ENCODE measurements at places on chromosomes 1 and 21.

- no peak for DNase-seq
Observed at GRCh38 chr1:100332331-100332730, 20.0 kb upstream of the CDC14A start.

- peak; percentile 80 for DNase-seq
Observed at GRCh38 chr1:152869808-152870419, 8.2 kb upstream of the SMCP start.

DNA sequence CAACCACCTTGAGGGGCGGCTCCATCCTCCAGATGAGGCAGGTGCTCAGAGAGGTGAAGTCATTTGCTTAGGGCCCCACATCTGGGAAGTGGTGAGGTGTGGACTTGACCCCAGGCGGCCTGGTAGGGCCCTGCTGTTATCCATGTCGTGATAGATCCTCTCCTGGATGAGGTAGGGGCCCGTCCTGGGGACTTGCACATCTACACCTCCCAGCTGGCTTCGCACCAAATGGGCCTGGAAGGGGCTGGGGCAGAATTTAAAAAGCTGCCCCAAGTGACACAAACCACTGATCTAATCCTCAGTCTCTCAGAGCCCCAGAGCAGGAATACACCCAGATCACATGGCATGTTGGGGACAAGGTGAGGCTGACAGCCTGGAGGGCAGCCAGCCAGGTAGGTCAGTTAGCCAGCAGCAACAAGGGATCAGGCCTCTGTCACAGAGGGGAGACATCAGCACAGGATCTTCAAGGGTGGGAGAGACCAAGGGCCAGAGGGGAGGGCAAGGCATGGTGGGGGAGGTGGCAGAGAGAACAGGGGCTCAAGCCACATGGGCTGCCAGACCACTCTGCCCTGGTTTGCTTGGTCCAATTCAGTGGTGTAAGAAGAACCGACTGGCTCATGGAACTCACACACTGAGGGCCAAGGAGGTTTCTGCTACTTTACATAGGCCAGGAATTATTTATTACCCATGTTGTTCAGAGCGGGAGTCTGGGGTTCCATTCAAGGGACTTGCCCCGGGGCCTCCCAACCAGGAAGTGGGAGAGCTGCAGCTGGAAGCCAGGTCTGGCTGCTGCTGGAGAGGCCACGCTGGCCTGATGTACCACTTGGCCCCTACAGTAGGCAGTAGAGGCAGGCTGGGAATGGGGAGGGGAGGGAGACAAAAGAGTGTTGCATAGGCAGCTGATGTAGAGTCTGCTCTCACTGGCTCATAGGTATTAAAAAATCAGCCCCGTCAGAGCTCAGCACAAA lies 12.1 kb downstream of the LRP8 start:
- DNase-seq, result no peak

DNA sequence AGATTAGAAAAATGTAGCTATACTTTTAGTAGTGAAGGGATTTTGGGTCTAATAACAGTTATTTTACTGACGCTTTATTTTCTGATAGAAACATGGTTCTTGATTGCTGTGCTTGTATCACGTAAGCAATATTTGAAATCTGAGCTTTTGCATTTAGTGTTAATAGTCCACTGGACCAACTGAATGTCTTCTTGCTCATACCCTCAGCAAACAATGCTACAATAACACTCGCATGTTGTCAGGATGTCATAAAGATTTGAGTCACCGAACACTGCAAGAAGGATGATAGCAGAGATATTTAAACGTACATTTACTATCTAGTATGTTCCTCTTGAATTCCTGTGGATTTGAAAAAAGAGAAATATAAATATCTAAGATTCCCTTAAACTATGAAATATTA lies 7.5 kb downstream of the DYRK1A start:
- DNase-seq, result no peak

DNA sequence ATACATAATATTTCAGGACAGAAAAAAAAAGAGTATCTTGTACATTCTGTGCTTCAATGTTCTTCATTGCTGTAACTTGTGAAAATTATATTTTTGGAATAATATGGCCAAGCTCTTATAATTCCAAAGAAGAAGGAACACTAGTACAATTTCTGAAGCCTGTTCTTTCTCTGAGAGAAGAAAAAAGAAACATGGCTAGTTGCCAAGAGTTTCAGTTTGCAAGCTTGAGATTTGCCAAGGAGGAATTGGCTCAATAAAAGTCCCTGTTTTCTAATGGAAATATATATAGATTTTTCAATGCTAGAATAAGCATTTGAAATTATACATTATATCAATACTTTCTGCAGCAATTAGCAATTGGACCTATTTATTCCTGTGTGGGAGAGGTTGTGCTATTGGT lies 285.2 kb upstream of the NEGR1 start:
- DNase-seq, result no peak

GRCh38 chr1:87044840-87045239 lies 130.4 kb downstream of the HS2ST1 start:
- no peak for DNase-seq

GRCh38 chr1:221045151-221045550 lies 165.9 kb downstream of the HLX start:
- no peak for DNase-seq

GRCh38 chr1:240909701-240910457 lies 297.9 kb upstream of the GREM2 start:
- no peak for DNase-seq

- no peak for DNase-seq
Observed at GRCh38 chr1:211647711-211648121, 27.7 kb downstream of the NEK2 start.

- DNase-seq, result no peak
Observed at GRCh38 chr21:46038341-46038829, 56.8 kb downstream of the COL6A1 start.

DNA sequence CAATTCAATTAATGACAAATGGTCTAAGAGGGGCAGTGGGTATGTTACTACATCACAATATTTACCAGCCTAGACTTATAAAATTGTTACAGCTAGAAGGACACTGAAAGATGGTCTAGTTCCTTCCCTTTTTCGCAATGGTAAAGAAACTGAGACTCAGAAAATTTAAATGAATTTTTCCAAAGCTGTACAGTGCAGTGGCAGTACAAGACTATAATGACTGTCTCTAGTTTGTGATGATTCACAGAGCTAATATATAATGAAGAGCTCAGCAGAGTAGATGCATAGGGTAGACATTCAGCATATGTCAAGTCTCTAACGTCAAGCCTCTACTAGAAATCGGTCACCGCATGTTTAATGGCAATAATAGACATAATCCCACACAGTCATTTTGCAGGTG lies 4.6 kb downstream of the PLPP3 start:
- no peak for DNase-seq

DNA sequence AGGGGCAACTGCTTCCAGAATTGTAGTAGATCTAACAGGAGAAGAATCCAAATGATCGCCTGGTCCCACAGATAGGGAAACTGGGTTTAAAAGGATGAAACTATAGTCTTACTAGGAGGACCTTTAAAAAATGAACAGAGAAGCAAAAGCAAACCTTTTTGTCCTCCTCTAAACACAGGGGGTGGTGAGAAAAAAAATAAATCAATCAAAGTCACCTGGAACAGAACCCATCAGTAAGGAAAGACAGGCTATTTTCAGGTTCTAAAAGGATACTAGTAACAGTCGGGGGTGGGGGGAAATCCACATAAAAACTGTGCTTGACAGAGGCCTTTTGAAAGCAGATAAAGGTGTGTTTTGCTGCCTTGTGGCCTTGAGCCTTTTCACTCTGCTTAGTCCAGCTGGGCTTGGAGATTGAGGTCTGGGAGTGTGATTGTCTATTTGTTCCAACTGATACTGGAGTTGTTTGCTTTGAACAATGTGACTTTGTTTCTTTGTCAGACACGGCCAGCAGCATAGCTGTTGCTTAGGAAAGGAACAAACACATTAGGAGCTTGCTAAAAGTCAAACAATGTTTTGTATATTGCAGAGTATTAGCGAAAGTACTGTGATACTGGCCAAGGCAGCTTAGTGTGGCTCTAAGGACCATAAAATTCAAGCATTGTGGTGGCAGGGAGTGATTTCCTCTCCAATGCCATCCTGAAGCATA lies 141.1 kb upstream of the IRF2BP2 start:
- no peak for DNase-seq

DNA sequence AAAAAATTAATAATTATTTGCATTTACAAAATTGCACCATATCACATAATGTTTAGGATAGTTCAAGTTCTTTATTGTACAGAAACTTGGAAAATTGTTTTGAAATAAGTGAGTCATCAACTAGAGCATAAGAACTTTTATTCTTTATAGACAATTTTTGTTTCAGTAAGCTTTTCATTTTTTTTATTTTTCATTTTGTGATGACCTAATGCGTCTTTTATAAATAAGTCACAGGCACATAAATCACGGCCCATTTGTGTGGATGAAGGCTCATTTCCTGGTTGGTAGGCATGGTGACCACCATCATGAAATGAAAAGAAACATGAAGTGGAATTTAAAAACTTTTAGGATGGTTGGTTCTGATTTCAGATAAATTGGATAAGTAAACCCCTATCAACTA lies 39.3 kb downstream of the SPAG17 start:
- DNase-seq, result no peak

- no peak for DNase-seq
Observed at GRCh38 chr1:186187601-186188000, 187.5 kb downstream of the TPR start.

DNA sequence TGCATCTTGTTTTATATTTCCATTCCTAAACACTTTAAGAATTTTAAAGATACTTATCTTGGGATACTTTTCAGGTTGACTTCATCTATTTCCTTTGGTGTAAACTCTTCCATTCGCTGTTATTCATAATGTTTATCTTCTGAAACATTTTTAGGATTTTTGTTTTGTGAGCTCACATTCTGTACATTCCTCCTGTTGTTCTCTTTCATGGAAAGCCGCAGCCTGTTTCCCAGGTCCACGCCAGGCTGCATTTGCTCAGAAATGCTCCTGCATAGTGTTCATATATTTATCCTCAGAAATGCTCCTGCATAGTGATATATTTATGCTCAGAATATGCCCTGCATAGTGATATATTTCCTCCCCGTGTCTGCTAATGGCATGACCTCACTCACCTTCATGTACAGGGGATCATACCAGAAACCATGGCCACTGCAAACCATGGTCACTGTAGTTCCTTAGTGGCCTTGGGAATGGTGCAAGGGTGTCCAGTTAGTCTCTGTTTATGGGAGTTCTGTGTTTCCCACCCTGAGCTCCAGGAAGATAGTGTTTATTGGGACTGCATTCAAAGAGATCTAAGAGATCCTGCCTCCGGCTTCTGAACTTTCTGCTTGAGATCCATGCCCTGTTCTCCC lies 153.9 kb upstream of the GREM2 start:
- no peak for DNase-seq

GRCh38 chr1:46563341-46563740 lies 11.9 kb upstream of the KNCN start:
- DNase-seq, result no peak

- peak; percentile 31 for DNase-seq
Observed at GRCh38 chr1:90198616-90199332, 203.9 kb downstream of the ZNF326 start.

DNA sequence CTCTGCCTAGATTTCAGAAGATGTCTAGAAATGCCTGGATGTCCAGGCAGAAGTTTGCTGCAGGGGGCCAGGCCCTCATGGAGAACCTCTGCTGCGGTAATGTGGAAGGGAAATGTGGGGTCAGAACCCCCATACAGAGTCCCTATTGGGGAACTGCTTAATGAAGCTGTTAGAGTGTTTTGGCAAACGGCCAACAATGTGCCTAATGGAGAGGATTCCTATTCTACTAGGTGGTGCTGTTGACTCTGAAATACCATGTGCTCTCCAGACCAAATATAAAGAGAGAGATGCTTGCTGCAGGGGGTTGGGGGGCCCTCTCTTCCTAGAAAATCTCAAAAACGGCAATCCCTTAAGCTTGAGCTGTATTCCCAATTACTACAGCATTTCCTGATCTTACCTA lies 57.1 kb upstream of the DR1 start:
- no peak for DNase-seq

- DNase-seq, result no peak
Observed at GRCh38 chr21:46656820-46657219, 21.3 kb downstream of the PRMT2 start.

DNA sequence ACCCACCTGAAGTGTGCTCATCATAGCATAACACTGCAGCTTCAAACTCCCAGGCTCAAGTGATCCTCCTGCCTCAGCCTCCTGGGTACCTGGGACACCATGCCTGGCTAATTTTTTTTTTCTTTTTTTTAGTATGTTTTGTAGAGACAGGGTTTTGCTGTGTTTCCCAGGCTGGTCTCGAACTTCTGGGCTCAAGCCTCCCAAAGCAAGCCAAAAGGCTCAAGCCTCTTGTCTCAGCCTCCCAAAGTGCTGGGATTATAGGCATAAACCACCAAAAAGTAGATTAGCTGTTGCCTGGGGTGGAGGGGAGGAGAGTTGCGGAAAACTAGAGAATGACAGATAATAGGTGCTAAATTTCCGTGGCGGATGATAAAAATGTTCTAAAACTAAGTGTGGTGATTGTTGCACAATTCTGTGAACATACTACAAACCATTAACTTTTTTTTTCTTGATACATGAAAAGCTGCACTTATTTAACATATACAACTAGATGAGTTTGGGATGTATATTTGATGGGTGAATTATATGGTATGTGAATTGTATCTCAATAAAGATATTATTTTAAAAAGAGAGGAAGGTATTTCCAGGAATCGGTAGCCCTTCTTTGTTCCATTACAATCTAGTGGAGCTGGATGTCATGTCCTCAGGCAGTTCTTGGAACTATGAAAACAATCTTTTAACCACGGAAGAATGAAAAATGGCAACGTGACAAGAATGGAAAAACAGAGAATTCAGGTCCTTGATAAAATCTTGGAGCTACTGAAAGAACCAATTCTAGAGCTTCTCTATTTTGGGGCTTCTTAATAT lies 27.3 kb upstream of the MED18 start:
- no peak for DNase-seq

GRCh38 chr1:207115269-207115668 lies 11.2 kb downstream of the C4BPA start:
- DNase-seq, result no peak

GRCh38 chr1:33637846-33638440 lies 165.5 kb downstream of the ZSCAN20 start:
- DNase-seq, result no peak

DNA sequence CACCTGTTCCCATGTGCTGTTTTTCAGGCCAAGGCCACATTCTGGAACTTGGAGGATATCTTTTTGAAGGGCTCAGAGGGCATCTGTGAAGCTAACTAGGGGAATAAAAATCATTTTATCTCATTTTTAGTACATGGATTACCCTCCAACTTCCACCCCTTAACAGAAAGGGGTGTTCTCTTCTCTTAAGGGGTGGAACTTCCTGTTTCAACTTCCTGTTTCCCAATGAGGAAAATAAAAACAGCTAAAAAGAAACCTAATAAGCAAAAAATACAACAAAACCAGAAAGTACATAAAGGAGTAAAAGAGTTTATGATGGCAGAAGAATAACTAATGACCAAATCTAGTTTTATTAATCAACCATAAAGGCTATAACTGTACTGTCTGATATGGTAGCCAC lies 24.8 kb upstream of the SLC22A15 start:
- DNase-seq, result no peak

- DNase-seq, result no peak
Observed at GRCh38 chr1:7941437-7941793, 776 bp upstream of the TNFRSF9 start.

- peak; percentile 73 for DNase-seq
Observed at GRCh38 chr1:1281533-1282321, 1.5 kb downstream of the SCNN1D start.

GRCh38 chr21:24869862-24870261 lies 737.4 kb downstream of the MRPL39 start:
- no peak for DNase-seq

GRCh38 chr1:170415710-170416372 lies 116.1 kb upstream of the GORAB start:
- DNase-seq, result no peak

All from SHP77 (cell line).